ENCODE measurements at places on chromosomes 11 and 22. TPM values are rescaled to one million over a fixed set of nuclear protein-coding genes. Genes with fewer than 3 reads are reported as not detected.

Gene GRIK4
- not detected for total RNA-seq

Gene OR51B5
- not detected for total RNA-seq

Gene RAB38
- 1.5 TPM for total RNA-seq

Gene SLC22A25
- not detected for total RNA-seq

Gene PMM1
- total RNA-seq = 46.2 TPM

Gene POU2AF3
- not detected for total RNA-seq

Gene HEPN1
- total RNA-seq = not detected

Gene KCNJ1
- not detected for total RNA-seq

Gene A4GALT
- 0.58 TPM for total RNA-seq

Gene PITPNM1
- total RNA-seq = 120 TPM

Gene OR51G1
- not detected for total RNA-seq

Gene AMOTL1
- total RNA-seq = 4.3 TPM

Gene PIM3
- total RNA-seq = 62.3 TPM

Gene TSSK2
- not detected for total RNA-seq

Gene ANO1
- total RNA-seq = not detected

Gene SDF2L1
- total RNA-seq = 62.1 TPM

Gene TPH1
- total RNA-seq = 0.18 TPM

Gene B3GAT1
- 11.0 TPM for total RNA-seq

Gene SFI1
- 145 TPM for total RNA-seq

Gene UQCC3
- total RNA-seq = 8.2 TPM

Gene BAIAP2L2
- total RNA-seq = 0.63 TPM

Gene UBQLNL
- total RNA-seq = 0.13 TPM

Gene GALNT18
- 0.93 TPM for total RNA-seq

Gene FAT3
- not detected for total RNA-seq

Gene TMEM191C
- 0.48 TPM for total RNA-seq

Gene PATE2
- total RNA-seq = not detected

Gene CST6
- 0.65 TPM for total RNA-seq

Gene TRMT2A
- 75.2 TPM for total RNA-seq

Gene CBLIF
- not detected for total RNA-seq

Gene GDPD4
- total RNA-seq = not detected

Gene TENM4
- not detected for total RNA-seq

Gene OR4D5
- total RNA-seq = not detected

Gene MTFP1
- total RNA-seq = 49.5 TPM

Gene MS4A6A
- total RNA-seq = not detected

Gene CYB5R2
- 1.8 TPM for total RNA-seq

Gene MS4A8
- not detected for total RNA-seq

Gene LSP1
- 590 TPM for total RNA-seq

Gene TRIM29
- total RNA-seq = not detected

Gene SLC22A12
- not detected for total RNA-seq

Gene CREB3L1
- total RNA-seq = not detected

Gene KRTAP5-8
- total RNA-seq = not detected

Gene PRMT3
- 15.6 TPM for total RNA-seq

Gene PANX3
- not detected for total RNA-seq

Gene SLC25A17
- total RNA-seq = 17.5 TPM

Gene FGF19
- not detected for total RNA-seq

Gene PYGM
- total RNA-seq = 3.1 TPM

Gene RAPSN
- total RNA-seq = 0.65 TPM

Gene C11orf42
- not detected for total RNA-seq

Gene HMOX1
- total RNA-seq = 2.4 TPM

Gene NEFH
- total RNA-seq = 2.9 TPM

Gene UCP3
- total RNA-seq = 2.4 TPM

Gene CHRM4
- 0.38 TPM for total RNA-seq

Gene HTR3B
- not detected for total RNA-seq

Gene GRM5
- total RNA-seq = not detected

Data from activated CD4-positive, alpha-beta memory T cell treated with anti-CD3 and anti-CD28 coated beads, Interleukin-2, amount 10 ng/mL, durations not matched to agents 7 days and 5 days (primary cell).